SK-N-SH (cell line): ENCODE measurements at places on chromosomes 16 and 17. TPM values are rescaled to one million over a fixed set of nuclear protein-coding genes. Genes with fewer than 3 reads are reported as not detected.

SLC22A31 gene
- 0.07 and 0.16 TPM in 2 replicates for polyA plus RNA-seq

COL1A1 gene
- polyA plus RNA-seq, result 265 and 1,461 TPM in 2 replicates

SLFN14 gene
- not detected in 2 replicates for polyA plus RNA-seq

TBC1D3K gene
- polyA plus RNA-seq, result not detected in 2 replicates

TUFM gene
- polyA plus RNA-seq, result 300 and 358 TPM in 2 replicates

KRT33B gene
- 0.08 TPM in 1 of 2 replicates, not detected in the other for polyA plus RNA-seq

FAM171A2 gene
- polyA plus RNA-seq, result 4.8 and 4.9 TPM in 2 replicates

SGF29 gene
- 3.3 and 4.6 TPM in 2 replicates for polyA plus RNA-seq

ZNF469 gene
- polyA plus RNA-seq, result 0.24 and 0.56 TPM in 2 replicates

TP53TG3F gene
- polyA plus RNA-seq, result 0.02 and 0.47 TPM in 2 replicates

CIBAR2 gene
- polyA plus RNA-seq, result 0.15 and 0.24 TPM in 2 replicates

CCL7 gene
- 0.50 and 0.72 TPM in 2 replicates for polyA plus RNA-seq

TTLL6 gene
- 3.1 and 5.1 TPM in 2 replicates for polyA plus RNA-seq

BAHCC1 gene
- 3.6 and 6.4 TPM in 2 replicates for polyA plus RNA-seq

CX3CL1 gene
- 5.8 and 6.8 TPM in 2 replicates for polyA plus RNA-seq

FGF11 gene
- polyA plus RNA-seq, result 1.9 and 2.5 TPM in 2 replicates

HOXB7 gene
- not detected in 2 replicates for polyA plus RNA-seq

CTF1 gene
- 35.9 and 45.7 TPM in 2 replicates for polyA plus RNA-seq

SHISA6 gene
- not detected in 2 replicates for polyA plus RNA-seq

KRTAP17-1 gene
- polyA plus RNA-seq, result not detected in 2 replicates

DHX40 gene
- polyA plus RNA-seq, result 33.8 and 45.5 TPM in 2 replicates

MYOCD gene
- polyA plus RNA-seq, result not detected in 2 replicates

TNP2 gene
- polyA plus RNA-seq, result not detected in 2 replicates

PERCC1 gene
- not detected in 2 replicates for polyA plus RNA-seq

GCGR gene
- not detected in 2 replicates for polyA plus RNA-seq

DRC3 gene
- polyA plus RNA-seq, result 3.6 and 5.5 TPM in 2 replicates

PRR35 gene
- not detected in 2 replicates for polyA plus RNA-seq

SLC13A2 gene
- not detected in 2 replicates for polyA plus RNA-seq

KRTAP1-5 gene
- polyA plus RNA-seq, result not detected in 2 replicates
